ENCODE measurements at places on chromosomes 6 and 20. TPM values are rescaled to one million over a fixed set of nuclear protein-coding genes. Genes with fewer than 3 reads are reported as not detected.

- no peak for DNase-seq
Observed at GRCh38 chr20:37455659-37456058, 65.4 kb upstream of the NNAT start.

The RIPK1 gene
- 20.2 TPM for polyA plus RNA-seq

The RPS21 gene
- polyA plus RNA-seq, result 3,818 TPM

DNA sequence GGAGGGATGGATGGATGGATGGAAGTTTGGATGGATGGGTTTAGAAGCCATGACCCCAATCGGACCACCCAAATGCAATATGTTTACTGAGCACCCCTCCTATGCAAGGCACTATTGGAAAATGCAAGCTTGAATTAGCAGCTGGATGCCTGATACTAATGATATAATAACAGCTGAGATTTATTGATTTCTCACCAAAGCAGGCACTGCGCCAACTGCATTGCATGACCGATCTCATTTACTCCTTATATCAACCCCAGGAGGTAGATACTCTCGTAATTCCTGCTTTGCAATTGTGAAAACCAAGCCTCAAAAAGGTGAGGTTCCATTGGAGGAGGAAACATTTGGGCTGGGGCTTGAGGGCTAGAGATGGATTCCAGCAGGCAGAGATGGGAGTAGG lies 89.7 kb downstream of the KCNB1 start:
- DNase-seq, result no peak

The NMBR gene
- polyA plus RNA-seq, result 0.07 TPM

GRCh38 chr6:134888316-134888715 lies 61.6 kb downstream of the ALDH8A1 start:
- DNase-seq, result peak; percentile 20

DNA sequence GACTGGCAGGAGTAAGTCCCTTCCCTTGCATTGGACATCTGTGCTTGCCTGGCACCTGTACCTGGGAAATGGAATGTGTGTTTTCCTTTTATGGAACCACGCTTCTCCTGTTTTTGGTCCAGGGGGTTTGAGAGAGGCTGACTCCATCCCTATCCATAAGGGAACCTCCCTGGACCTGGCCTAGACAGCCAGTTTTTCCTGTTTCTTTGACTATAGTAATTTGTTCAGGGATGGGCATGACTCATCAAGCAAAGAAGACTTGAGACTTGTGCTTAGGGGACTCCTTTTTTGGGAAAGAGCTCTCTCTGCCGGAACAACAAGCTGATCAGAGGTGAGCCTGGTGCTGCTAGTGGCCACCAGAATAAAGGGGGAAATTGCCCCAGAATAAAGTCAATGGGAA lies 393.8 kb downstream of the CDH26 start:
- no peak for DNase-seq

DNA sequence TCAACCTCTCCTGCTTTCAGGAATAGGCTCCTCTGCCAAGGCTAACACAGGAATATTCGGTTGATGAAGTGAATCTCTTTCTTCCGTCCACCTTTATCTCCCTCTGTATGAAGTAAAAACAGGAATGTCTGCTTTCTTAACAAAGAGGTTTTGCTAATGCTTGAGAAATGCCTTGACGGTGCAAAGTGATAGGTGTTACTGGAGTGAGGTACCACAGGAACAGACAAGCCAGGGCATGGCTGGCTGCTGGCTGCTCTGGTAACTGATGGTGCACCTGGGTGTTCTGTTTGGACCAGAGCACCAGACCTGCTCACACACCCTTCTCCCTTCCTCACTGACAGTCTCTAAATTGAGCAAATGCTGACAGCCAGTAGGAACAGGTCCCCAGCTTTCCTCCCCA lies 174.0 kb upstream of the FBXL4 start:
- DNase-seq, result no peak

The LGSN gene
- polyA plus RNA-seq, result not detected

The OXT gene
- polyA plus RNA-seq, result not detected

The RAB5IF gene
- 92.4 TPM for polyA plus RNA-seq

The LY6G6D gene
- not detected for polyA plus RNA-seq

GRCh38 chr6:150238846-150239407 lies 96.1 kb downstream of the PPP1R14C start:
- DNase-seq, result no peak

DNA sequence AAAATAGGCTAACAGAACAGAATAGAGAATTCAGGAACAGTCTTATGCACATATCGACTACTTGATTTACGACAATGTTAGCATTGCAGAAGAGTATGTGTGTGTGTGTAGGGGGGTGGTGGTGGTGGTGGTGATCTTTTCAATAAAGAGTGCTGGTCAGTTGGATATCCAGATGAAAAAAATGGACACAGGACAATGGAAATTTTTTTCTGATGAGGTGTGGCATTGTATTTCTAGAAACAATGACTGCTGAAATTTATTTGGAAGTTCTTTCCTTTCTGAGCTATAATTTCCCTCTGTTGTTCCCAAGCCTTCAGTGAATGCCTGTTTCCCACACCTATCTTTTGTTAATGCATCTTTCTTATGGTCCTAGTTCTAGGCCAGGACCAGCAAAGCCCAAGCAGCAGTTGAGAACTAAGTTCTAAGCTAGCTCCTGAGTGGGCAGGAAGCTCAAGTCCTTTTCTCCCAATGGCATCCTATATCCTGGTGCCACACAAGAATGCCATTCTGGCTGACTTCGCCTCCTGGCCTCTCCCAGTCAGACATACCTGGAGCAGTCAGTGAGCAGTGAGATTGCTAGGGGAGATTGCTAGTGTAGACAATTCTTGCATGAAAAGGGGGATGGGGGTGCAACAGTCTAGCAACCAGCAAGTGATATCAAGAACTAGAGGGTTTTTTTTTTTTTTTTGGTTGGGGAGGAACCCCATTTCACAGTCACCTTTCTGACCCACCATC lies 1.2 kb upstream of the TOX2 start:
- no peak for DNase-seq

The DPPA5 gene
- not detected for polyA plus RNA-seq

DNA sequence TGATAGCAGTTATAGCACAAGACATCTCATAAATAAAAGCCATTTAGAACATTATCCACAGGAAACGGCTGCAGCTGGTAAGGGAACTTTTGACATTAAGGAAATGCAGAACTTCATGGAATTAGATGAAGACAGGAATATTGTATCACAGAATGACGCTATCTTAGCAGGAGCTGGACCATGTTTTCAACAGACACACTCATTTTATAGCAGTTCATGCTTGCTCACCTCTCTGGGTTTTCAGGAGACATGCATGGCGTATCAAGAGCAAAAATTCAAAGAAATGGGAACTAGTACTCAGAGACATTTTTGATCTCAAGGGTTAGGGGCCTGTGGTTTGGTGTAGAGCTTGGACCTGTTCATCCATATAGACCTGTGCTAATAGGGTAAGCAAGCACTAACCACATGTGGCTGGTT lies 125.0 kb downstream of the FYN start:
- DNase-seq, result no peak

DNA sequence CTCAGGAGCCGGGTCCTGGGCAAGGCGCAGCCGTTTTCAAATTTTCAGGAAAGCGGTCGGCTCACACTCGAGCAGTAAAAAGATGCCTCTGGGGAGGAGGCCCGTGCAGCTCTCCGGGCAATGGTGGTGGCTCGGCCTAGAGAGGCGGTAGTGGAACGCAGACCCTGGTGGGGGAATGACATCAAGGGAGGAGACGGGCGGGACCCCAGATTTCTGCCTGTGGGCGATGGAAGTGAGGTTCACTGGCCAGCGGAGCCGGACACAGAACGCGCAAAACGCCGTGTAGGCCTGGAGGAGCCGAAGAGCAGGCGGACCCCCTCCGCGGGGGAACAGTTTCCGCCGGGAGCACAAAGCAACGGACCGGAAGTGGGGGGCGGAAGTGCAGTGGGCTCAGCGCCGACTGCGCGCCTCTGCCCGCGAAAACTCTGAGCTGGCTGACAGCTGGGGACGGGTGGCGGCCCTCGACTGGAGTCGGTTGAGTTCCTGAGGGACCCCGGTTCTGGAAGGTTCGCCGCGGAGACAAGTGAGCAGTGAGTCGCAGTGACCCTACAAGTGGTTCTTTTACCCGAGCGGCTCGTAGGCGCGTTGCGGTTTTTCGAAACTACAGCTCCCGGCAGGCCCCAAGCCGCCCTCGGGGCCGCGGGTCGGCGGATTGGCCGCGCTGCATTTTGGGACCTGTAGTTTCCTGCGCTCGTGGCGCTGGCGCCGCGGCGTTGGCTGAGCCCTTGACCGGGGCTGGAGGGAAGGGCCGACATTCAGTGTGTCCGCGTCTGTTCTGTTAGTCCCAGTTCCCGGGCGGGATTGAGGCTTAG lies at the start of gene RTEL1:
Gene RTEL1 (plus strand): TSS at position 376 of the 812 bp plus-strand sequence. CDS start 1,091 bp downstream, outside the sequence.
- DNase-seq, result peak; percentile 31

DNA sequence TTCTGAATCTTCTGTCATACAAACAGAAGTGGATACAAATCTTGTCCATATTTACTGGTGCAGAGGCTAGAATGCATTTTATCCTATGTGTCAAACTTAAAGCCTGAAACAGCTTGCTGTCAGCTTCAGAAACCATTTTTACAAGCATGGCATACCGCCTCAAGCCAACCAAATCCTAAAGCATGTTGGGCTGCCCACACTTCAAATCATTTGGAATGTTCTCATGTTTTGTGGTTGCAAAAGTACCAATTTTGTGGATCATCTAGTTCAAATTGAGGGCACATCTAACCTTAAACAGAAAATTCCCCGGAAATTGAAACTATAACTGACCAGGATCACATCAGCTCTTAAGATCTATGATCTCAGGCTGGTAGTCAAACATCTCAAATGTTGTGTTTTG lies 3.2 kb downstream of the GPR63 start:
- DNase-seq, result no peak
